ENCODE measurements at places on chromosomes 7 and 10.

GRCh38 chr10:7417103-7417623, 6.3 kb upstream of the SFMBT2 start:
- DNase-seq = no peak

DNA sequence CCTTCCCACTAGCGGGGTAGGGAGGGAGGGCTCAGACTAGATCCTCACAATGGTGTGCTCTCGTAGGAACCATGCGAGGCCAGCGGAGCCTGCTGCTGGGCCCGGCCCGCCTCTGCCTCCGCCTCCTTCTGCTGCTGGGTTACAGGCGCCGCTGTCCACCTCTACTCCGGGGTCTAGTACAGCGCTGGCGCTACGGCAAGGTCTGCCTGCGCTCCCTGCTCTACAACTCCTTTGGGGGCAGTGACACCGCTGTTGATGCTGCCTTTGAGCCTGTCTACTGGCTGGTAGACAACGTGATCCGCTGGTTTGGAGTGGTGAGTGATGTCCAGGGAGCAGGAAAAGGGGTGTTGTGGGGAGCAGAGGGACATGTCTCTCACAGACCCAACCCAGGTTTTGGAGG, 5.6 kb downstream of the ZDHHC16 start:
- DNase-seq = no peak

GRCh38 chr7:79165225-79165624, 288.2 kb downstream of the MAGI2 start:
- no peak for DNase-seq

DNA sequence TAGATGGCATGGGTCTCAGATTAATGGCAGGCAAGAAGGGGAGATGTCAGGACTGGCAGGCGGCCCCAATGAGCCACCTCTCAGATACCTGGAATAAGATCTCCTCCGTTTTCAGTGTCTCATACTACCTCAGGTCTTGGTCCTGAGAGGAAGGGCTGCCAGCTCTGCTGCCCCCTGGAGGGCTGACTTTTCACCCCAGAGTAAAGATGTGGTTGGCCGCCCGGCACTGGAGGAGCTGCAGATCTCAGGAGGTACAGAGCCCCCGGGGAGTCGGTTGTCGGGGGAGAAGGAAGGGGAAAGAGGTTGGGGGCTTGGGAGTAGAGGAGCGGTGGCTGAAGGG, 642 bp upstream of the COL13A1 start:
- DNase-seq = peak; percentile 74

GRCh38 chr10:24414597-24414996, 205.7 kb downstream of the KIAA1217 start:
- no peak for DNase-seq

DNA sequence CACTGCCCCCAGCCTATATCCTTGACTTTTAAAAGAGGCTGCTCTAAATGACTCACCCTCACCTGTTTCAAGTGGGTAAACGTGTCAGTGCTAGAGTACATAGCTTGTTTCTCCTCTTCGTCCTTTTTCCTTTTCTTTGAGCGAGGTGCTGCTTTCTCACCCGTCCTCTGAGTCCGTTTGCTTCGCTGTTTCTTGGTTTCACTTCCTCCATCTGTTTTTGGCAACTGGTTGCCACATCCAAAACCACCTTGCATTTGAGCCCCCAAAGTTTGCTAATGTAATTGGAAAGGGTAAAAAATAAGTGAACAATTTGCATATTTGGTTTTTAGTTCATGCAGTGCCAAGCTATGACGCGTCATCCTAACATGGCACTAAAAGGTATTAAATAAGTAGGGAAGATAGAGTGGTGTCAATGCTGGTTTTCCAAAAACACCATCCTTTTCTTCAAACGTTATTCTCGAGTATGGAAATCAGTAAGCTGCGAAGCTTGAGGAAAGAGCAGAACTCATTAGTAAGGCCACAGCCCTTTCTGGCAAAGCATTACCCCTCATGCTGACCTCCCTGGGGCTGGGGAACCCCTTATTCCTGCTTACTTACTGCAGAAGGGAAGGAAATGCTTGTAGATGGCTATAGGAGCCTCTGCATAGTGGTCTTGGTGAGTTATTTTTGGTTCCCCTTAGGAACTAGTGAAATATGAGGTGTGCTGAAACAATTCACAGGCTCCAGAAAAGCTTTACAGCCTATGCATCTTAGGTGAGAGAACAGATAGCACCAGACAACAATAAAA, 133.5 kb downstream of the GALNT11 start:
- DNase-seq = no peak
